ENCODE measurements at places on chromosomes 4 and X. TPM values are rescaled to one million over a fixed set of nuclear protein-coding genes. Genes with fewer than 3 reads are reported as not detected.

The RS1 gene
- 0.08 TPM for total RNA-seq

The FGFR3 gene
- 0.03 TPM for total RNA-seq

The STK26 gene
- 23.8 TPM for total RNA-seq

The ITGB1BP2 gene
- total RNA-seq = 0.59 TPM

The NR0B1 gene
- total RNA-seq = 1.5 TPM

DNA sequence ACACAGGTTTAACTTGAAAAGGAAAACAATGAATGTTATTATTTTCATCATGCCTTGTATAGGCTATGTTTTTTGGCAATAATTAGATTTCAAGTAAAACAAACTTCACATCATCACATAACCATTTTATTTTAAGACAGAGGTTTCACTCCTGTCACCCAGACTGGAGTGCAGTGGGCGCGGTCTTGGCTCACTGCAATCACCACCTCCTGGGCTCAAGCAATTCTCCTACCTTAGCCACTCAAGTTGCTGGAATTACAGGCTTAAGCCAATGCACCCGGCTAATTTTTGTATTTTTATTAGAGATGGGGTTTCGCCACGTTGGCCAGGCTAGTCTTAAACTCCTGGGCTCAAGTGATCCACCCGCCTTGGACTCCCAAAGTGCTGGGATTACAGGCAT lies 658.6 kb upstream of the ATOH1 start:
- DNase-seq = no peak

- no peak for DNase-seq
These were observed 35.5 kb downstream of the NWD2 start for GRCh38 chr4:37279894-37280592.

GRCh38 chr4:36399762-36400353 lies 118.4 kb downstream of the DTHD1 start:
- peak; percentile 48 for DNase-seq

DNA sequence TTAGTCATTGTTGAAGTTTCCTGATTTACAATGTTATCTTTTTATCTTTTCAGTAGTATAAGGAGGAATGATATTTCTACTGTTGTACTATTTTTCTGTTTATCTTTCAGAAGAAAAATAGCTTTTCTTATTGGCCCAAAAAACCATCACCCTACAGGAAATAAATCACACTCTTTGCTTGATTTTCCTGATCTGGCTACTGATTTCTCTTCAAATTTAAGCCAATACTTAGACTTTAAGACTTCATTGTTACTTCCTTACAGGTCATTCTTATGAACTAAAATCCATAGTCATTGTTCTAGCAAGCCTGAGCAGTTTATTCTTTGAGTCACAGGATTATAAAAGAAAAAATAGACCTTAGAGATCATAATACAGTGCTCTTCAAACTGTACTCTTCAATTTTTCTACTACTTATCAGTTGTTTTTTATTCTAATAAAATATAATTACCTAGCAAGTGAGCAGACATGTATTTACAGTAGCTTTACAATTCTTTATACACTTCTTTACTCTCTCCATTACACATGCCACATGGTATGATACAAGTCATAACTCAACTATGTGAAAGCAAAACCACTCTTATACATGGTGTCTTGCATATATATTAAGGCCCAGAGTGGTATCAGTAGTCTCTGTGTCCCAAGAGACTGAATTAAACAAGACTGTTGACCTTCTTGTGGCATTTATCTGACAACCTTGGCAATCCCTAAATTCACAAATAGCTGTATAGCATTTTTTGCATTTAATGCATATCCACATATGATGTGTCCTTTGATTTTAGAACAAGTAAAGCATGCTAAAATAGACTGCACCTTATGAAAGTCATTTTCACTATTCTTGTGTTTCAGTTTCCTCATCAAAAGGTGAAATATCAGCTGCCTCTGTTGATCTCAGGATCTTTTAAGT lies 47.9 kb downstream of the TET2 start:
- no peak for DNase-seq

DNA sequence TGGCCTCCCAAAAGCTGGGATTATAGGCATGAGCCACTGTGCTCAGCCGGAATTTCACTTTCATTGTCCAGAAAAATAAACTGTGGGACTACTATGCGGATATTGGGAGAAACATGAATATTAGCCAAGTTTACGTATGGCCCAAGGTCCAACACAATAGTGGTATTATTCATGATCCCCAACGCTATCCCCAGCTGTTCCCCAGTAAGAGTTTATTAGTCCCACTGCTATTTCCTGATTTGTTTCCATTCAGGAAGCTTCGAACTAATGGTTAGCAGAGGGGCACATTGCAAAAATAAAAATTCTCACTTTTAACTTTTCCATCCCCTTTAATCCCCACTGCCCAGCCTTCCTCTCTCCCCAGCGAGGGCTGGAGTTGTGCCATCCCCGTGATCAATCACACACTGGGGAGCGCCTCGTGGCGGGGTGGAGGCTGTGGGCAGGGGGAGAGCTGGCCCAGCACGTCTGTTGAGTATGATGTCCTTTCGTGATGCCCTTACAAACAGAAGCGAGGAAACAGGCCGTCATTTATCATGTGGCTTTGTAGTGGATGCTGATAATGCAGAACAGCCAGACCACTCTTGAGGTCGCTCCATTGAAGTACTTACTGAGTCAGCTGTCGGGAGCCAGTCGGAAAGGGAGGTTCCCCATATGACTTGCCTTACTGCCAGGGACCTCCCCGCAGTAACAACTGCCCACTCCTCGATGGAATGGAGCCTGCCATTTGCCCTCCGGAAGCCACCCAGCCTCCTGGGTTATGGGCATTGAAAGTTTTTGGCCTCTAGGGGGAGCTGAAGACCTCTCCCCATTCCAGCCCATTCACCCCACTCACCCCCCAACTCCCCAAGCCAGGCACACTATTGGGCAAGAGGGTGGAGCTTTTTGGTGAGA lies 117.0 kb downstream of the KDR start:
- peak; percentile 55 for DNase-seq

- no peak for DNase-seq
These were observed 169.9 kb upstream of the FMR1 start for GRCh38 chrX:147741776-147742175.
